ENCODE measurements at places on chromosomes 12 and 14.

DNA sequence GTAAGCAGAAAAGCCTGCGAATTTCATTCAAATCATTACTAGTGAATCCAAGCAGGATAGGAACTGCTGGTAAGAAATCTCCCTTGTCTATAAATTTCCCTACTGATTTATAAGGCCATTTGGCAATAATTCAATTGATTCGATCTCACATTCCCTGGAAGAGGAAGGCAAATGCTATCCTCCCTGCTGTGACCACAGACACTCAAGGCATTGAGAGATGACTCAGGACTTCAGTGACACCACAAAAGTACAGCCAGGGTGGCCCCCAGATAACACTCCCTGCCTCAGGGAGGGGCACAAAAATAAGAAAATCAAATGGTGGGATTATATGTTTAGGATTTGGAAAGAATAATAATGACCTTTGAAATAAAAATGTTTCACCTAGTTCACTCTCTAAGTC lies 162.7 kb downstream of the GRIP1 start:
- no peak for DNase-seq

DNA sequence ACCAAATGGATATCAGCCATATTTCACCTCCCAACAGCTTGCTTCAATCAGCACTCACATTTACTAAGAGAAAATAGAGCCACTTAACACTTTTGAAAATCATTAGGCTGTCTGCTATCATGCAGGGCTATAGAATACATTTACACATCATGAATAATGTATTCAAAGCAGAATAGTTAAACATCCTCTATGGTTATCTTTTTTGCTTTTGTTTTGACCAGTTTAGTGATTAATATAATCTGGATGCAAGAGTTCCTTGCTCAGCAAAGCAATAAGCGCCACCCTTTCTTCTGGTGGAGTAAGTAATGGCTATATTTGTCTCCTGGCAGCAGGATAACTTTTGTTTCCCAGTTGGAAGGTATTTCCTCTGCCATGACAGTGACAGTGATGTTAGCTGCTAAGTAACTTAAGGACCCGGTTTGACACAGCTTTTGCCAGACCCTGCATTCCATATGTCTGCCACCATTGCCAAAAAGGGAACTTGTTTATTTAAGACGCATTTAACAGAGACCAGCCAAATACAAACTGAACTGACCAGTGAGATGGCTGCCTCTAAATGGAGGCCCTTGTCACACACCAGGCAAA lies 70.3 kb upstream of the NR2C1 start:
- DNase-seq, result no peak

- DNase-seq, result no peak
Measured at GRCh38 chr14:60744566-60744965, 10.0 kb downstream of the MNAT1 start.

DNA sequence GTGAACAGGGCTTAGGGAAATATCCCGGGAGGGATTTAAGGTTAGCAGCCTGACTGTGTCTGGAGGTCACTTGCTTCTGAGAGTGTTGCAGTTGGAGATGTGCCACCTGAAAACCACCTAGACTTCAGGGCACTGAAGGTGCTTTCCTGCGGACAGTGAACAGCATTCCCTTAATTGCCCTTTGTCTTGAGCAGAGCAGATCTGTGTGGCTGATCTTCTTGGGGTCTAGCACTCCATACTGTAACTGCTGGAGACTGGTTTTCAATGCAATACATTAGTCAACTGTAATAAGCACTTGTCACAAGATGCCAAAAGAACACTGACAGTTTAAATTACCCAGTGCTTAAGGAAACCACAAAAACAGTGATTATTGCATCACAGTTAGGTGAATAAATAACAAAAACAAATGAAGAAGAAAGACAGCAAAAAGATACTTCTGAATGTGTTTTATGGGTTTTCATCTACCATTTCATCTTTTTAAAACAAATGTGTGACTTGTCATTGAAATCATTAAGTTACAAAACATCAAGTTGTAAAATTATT lies 111.8 kb downstream of the PRIMA1 start:
- DNase-seq, result no peak

DNA sequence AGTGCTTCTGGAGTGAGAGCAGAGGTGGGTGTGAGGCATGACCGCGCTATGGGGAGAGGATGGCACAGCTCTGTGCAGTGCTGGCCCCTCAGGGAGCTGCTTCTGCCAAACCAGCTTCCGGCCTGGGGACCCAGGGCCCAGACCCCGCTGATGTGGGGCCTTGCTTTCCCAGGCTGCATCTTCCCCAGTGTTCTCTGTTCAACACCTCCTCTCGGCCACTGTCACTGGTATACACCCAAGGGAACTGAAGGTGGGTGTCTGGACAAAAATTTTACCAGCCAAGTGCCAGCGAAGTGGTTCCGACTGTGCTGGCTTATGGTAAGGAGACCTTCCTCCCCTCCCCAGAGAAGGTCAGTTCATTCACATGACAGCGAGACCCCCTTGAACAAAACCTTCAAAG lies 179.1 kb downstream of the AACS start:
- no peak for DNase-seq

DNA sequence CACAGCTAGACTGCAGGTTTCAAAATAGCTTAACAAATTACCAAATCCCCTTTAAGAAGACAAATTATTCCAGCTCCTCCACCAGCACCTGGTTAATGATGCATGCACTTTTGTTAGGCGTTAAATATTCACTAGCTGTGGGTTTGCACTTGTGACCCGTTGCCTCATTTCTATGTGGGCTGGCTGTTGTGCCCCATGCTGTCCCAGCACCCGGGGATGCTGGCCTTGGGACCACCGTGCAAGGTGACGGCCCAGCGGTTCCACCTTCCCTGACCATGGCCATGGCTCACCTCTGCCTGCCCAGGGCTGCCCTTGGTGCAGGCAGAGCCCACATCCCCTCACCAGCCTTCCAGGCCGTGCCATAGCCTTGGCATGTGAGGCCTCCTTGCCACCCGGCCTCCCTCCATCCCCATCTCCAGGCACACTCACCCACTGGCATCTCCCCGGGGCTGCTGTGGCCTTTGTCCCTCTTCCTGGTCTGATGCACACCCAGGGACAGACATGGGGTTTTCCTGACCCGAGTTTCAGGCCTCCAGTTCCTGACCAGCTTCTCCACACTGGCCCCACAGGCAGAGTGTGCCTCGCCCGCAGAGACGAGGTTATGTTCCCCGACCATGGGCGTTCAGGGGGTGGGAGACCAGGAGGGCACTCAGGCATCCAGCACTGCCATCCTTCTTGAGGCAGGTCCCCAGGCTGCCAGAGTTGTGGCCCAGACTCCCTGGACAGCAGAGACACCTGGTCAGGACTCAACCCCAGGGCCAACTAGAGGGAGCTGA lies 20.3 kb upstream of the C14orf180 start:
- DNase-seq, result no peak

Measured in epithelial cell of prostate (primary cell).